CD4-positive, alpha-beta T cell treated with Interleukin-15 for 1 hour (primary cell): ENCODE measurements at places on chromosomes 3 and 15.

GRCh38 chr3:178567611-178568010 lies 31.4 kb downstream of the KCNMB2 start:
- DNase-seq = no peak

GRCh38 chr3:41138146-41138545 lies 61.2 kb upstream of the CTNNB1 start:
- no peak for DNase-seq

GRCh38 chr3:23170291-23170690 lies 32.8 kb upstream of the UBE2E2 start:
- no peak for DNase-seq

- DNase-seq = no peak
Observed at GRCh38 chr3:148797795-148798194, 29.8 kb upstream of the CPB1 start.

GRCh38 chr3:52352566-52352965 lies 36.4 kb downstream of the DNAH1 start:
- no peak for DNase-seq
